ENCODE measurements at places on chromosomes 5 and 9.

- no peak for DNase-seq
Measured at GRCh38 chr9:126854734-126855133, 5.7 kb upstream of the ZBTB34 start.

GRCh38 chr9:16202221-16202620 is 649.4 kb downstream of the CCDC171 start:
- DNase-seq, result no peak

DNA sequence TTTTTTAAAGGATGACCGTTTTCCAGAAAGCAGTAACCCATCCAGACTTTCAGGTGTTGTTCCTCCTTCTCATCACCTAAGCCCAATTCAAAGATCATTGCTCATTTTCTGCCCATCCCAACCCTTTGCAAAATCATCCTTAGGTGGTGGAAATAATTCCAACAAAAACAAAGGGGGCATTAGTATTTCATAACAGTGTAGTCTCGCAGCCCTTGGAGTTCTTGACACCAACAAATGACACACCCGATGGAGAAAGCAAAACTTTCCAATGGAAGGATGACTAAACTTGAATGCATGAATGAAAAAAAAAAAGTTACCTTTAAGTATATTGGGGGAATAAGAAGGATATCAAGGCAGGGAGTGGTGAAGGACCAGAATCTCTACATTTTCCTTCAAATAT is 117.0 kb downstream of the PAPPA start:
- no peak for DNase-seq

GRCh38 chr9:83334320-83334719 is 203.9 kb downstream of the FRMD3 start:
- peak; percentile 38 for DNase-seq

GRCh38 chr9:132498531-132499210 is 83.7 kb upstream of the BARHL1 start:
- no peak for DNase-seq

- no peak for DNase-seq
Measured at GRCh38 chr9:71662082-71662481, 106.2 kb downstream of the CEMIP2 start.

GRCh38 chr9:128201441-128202369 is 1.5 kb upstream of the DNM1 start:
- DNase-seq, result no peak

DNA sequence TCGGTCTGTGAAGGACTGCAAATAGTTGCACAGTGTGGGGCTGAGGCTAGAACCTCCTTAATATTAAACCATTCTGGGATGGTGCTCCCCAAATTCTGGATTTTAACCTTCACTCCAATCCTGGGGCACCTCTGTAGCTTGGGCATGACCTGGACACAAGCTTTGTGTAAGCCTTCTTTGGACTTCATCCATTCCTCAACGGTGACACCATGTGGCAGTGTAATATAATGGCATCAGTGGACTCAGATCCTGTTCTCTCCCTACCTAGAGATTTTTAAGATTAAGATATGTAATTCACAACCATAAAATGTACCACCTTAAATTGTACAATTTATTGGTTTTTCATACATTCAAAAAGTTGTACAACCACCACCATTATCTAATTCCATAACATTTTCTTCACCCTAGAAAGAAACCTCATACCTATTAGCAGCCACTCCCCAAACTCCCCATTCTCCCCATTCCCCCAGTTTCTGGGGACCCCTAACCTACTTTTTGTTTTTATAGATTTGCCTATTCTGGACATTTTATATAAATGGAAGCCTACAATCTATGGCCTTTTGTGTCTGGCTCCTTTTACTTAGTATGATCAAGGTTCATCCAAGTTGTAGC is 4.8 kb upstream of the PLGRKT start:
- no peak for DNase-seq

- DNase-seq, result no peak
Measured at GRCh38 chr5:123001808-123002207, 34.7 kb downstream of the PPIC start.

- DNase-seq, result no peak
Measured at GRCh38 chr5:5711112-5711511, 288.6 kb downstream of the ICE1 start.

GRCh38 chr5:135847976-135848375 is 13.5 kb downstream of the SLC25A48 start:
- DNase-seq, result no peak

DNA sequence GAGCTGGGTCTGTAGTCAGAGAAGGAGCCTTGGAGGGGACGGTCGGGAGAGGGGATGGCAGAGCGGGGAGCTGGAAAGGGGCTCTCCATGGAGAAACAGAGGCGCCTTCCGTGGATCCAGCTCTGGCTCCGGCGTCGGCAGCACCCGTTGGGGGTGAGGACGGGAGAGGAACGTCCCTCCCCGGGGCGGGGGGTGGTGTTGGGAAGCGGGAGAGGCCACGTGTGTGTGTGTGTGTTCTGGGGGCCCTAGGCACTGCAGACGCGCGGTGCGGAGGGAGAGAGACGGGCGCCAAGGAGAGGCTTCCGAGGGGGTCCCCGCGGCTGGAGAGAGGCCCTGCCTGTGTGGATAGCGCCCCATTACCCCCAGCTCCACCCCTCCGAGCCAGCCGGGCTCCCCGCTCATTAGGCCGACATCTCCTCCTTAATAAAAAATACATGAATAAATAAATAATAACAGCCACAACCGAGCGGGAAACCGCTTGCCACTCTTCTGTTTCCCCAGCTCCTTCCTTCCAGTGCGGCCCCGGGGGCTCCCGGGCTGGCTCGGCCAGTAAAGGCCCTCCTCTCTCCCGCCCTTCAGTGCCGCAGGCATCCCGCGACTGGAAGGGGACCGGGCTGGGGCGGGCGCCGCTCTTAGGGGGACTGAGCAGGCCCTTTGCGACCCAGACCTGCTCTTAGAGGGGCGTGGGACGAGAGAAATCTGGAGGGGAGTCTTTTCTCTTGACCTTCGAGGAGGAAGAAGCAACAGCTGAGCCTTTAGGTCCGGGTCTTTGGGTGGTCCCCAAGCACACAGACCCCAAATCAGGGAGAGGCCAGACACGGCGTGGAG is 71.3 kb upstream of the ARAP3 start:
- DNase-seq, result no peak

- no peak for DNase-seq
Measured at GRCh38 chr5:22901885-22902284, 48.7 kb upstream of the CDH12 start.

DNA sequence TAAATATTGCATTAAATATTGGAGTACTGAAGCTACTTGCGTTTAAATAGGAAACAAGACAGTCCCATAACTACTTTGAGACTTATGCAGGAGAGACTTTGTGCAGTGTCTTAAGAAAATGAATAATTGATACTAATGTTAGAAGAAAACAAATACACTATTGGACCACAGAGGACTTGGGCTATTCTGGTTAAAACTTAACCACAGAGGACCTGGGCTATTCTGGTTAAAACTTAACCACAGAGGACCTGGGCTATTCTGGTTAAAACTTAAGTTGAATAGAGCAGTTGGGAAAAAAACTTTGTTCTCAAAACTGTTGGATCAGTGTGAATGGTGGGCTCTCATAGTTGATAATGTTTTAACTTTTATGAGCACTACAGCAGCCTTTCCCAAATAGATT is 141.7 kb downstream of the WDR70 start:
- DNase-seq, result no peak
